ENCODE measurements at places on chromosomes 5 and 9. TPM values are rescaled to one million over a fixed set of nuclear protein-coding genes. Genes with fewer than 3 reads are reported as not detected.

DNA sequence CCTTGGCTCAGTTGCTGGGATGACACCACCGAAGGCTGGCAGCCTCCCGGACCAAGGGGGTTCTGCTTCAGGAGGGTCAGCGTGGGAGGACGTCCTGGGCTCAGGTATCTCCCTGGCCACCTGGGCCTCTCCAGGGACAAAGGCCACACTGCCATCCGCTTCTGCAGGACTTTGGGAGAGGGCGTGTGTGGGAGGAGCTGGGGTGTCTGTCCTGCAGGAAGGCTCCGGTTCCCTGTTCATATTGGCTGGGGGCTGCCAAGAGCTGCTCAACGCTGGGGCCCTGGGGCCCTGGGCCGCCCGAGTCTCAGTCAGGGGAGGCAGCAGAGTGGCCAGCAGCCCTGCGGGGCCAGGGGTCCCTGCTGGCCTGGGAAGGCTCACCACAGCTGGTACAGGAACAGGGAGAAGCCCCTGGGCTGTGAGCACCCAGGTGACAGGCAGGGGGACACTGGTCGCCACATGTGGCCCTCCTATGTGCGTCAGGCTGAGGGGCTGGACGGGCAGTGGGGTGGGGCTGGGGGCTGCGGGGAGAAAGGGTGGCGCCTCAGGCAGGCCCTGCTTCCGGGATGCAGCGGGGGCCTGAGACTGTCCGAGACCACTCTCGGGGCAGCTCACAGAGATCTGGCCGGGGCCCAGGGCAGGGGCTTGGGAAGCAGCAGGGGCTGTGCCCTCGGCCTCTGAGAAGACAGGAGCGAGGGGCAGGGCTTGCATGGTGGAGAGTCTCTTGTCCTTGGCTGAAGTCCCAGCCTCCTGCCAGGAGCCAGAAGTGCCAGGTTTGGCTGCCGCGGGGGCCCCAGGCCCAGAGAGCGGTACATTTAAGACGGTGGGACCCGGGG is 4.9 kb upstream of the CARD9 start:
- DNase-seq = no peak

DNA sequence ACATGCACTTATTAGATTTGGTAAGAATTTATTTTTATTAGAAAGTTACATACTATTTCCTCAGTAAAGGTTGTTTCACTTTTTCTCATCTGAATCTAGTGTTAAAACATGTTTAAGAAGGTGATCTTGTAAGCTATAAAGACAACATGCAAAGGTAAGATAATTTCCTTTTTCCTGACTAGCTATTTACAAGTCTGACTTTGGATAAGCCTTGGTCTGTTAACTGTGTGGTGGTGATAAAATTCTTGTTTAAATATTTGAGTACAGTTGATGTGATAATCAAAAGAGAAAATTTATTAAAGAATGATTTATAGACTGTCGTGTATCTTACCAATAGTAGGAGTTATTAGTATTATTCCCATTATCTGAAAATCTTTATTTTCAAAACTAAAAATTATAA is 36.9 kb upstream of the GPR21 start:
- DNase-seq = no peak

Gene CAMK4
- 0.02 TPM for total RNA-seq

DNA sequence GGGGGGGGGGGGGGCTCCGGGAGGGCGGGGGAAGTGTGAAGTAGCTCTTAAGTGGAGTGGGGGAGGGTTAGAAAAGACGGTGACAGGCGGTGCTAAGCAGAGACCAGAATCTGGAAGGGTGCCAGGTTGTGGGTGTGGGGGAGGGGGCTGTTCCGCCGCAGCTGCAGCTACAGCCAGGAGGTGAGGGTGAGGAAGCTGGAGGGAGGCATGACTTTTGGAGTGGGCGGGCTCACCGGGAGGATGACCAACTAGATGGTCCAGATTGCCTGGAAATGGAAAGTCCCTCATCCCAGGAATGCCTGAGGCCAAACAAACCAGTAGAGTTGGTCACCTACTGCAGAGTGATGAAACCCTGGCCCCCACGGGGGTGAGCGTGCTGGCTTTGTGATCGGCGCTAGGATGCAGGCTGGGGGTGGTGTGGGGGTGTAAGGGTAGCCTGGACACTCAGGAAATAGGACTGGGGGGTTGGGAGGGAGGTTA is 158.1 kb upstream of the SHB start:
- DNase-seq = peak; percentile 75

- DNase-seq = no peak
Measured at GRCh38 chr5:93476251-93476742, 104.7 kb downstream of the NR2F1-AS1 start.

DNA sequence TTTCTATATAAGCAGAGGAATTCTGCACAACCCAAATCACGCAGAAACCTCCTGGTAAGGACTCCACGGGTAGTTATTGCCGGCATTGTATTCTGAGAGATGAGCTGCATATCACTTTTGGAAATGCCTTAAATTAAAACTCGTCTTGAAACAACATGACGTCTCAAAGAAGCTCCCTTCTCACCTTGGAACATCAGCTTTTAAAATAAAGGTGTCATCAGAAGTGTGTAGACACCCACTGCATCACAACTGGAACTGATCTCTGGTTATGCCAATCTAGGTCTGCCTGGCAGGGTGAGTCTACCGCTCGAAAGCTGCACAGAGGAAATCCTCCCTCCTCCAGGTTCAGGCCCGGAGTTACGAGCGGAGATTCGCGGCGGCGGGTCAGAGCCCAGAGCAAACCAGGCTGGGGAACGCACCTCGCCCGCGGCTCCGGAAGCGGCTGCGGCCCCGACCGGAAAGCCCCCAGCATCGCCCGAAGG is 974 bp upstream of the SLC12A2 start:
- no peak for DNase-seq

- no peak for DNase-seq
Measured at GRCh38 chr5:102749416-102750030, 5.6 kb upstream of the PAM start.
